ENCODE measurements at places on chromosomes 6 and 20. TPM values are rescaled to one million over a fixed set of nuclear protein-coding genes. Genes with fewer than 3 reads are reported as not detected.

- no peaks in the 10 kb centered on the region for H3K36me3 ChIP-seq
- no peak overlapping the region for H3K27ac ChIP-seq
- H3K4me3 ChIP-seq, result no peak overlapping the region
- H3K4me1 ChIP-seq, result peaks cover 7% of the 10 kb centered on the region
Observed at GRCh38 chr20:5718896-5719595, 31.2 kb upstream of the SHLD1 start.

DNA sequence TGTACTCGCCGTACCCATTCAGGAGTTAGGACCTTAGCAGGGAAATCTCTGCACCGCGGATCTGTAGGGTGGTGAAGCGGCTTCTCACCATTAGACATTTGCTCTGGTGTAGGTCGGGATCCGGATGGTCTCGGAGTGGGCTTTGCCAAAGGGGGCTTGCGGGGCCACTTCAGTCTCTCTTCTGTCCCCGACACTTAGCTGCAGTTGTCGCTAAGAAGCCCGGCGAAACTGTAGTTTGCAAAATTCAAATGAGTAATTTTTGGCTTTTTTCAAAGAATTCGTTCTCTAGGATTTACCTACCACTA is 433 bp downstream of the QRSL1 start:
- peak overlapping the region; percentile 100 for H3K4me3 ChIP-seq
- peaks cover 17% of the 10 kb centered on the region for H3K4me1 ChIP-seq

The CLPSL2 gene
- not detected for total RNA-seq

GRCh38 chr6:102411796-102412195 is 1018.3 kb downstream of the GRIK2 start:
- DNase-seq, result no peak
- no peaks in the 10 kb centered on the region for H3K36me3 ChIP-seq
- H3K4me3 ChIP-seq, result no peak overlapping the region

DNA sequence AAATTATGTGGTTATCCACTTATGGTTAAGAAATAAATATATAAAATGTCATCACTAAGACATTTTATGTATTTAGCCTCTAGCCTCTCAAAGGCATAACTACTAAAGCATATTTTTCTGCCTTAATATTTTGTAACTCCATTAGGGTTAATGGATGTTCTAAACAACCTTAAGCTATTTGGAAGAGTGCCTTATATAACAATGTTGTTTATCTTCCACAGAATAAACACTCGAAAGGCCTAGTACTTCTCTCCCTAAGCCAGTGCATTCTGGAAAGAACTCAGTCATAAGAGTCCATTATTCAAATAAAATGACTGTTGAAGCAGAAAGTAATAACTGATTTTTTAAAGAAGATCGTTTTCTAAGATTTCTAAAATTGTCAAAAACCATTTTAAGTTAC is 15.0 kb upstream of the PRIM2 start:
- H3K27me3 ChIP-seq, result no peaks in the 10 kb centered on the region
- peak overlapping the region; percentile 47 for H3K27ac ChIP-seq
- H3K36me3 ChIP-seq, result no peaks in the 10 kb centered on the region
- peaks cover 21% of the 10 kb centered on the region for H3K4me1 ChIP-seq

The CST4 gene
- total RNA-seq, result not detected

DNA sequence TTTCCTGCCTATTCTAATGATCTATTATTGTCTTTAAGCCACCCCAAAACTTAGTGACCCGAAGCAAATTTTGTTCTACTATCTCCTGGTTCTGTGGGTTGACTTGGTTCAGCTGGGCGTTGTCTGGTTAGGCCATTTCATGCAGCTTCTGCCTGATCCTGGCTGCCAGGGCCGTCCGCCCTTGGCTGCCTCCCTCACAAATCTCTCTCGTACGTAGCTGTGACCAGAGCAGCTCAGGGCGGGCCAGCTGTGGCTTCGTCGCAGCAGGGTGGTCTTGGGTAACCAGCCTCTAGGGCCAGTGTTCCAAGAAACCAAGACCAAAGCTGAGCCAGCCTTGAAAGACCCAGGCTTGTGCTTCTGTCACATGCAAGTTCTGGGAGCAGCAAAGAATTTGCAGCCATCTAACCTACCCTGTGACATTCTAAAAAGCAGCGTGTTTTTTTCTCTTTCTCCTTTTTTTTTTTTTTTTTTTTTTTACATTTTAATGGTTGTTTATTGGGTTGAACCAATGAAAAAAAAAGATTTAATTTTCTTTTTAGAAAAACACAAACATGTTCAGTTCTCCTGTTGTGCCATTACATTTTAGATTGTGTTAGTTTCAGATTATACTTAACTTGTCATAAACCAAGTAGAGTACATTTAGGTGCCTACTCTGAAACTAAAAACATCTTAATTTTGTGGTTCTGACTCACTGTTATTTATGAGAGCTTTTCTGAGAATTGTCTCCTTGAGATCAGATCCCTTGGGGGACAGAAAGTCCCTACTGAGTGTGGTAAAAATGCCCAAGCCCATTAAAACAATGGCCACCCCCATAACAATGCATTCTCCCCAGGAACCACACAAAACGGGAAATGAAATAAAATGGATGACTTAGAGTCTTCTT is 83.9 kb downstream of the ZDHHC14 start:
- no peak overlapping the region for H3K27ac ChIP-seq
- no peak for DNase-seq
- H3K4me3 ChIP-seq, result no peak overlapping the region
- no peaks in the 10 kb centered on the region for H3K27me3 ChIP-seq
- no peaks in the 10 kb centered on the region for H3K36me3 ChIP-seq

DNA sequence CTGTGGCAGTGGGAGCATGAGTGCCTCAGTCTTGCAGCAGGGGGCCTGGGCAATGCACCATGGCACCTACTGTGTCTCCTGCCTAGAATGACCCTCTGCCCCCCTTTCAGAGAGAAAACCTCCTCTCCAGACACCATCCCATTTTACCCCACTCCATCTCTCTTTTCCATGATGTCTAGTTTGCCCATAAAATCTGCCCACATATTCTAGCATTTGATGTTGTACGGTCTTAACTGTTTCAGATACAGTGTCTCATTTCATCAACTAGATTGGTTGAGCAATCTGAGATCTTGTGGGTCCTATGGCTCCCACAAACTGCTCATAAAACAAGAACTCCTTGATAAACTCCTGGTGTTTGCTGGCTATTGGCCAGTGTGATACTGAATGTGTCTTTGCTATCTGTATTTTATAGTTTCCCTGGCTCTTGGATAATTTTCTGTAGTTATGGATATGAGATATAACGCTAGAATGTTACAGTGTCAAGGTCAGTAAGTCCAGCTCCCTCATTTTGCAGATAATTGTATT is 8.1 kb downstream of the PNPLA1 start:
- no peak overlapping the region for H3K4me3 ChIP-seq
- DNase-seq, result no peak
- H3K36me3 ChIP-seq, result no peaks in the 10 kb centered on the region
- no peak overlapping the region for H3K27ac ChIP-seq
- H3K4me1 ChIP-seq, result no peaks in the 10 kb centered on the region
- peaks cover 9% of the 10 kb centered on the region for H3K27me3 ChIP-seq

DNA sequence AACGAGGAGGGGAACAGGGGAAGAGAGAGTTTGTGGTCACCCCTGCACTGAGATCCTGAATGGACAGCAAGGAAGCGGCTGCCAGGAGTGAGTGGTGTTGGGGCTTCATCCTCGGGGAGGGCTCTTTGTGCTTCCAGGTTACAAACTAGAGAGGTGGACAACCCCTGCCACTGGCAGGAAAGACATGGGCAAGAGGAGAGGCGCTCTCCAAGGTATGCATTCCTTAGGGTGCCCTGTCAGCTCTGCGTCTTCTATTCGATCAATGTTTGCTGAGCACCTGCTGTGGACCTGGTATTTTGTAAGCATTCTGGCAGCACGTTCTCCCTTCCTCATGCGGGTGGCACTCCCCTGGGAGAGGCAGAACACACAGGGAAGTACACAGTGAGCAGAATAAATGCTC is 93.6 kb downstream of the CDH4 start:
- no peak overlapping the region for H3K27ac ChIP-seq
- DNase-seq, result no peak
- H3K27me3 ChIP-seq, result peaks cover 20% of the 10 kb centered on the region
- H3K4me1 ChIP-seq, result no peaks in the 10 kb centered on the region
- no peak overlapping the region for H3K4me3 ChIP-seq

The RBCK1 gene
- total RNA-seq, result 95.7 TPM

The OPRL1 gene
- 2.6 TPM for total RNA-seq

The RAET1L gene
- not detected for total RNA-seq

GRCh38 chr6:15184441-15184861 is 61.4 kb upstream of the JARID2 start:
- H3K27ac ChIP-seq, result no peak overlapping the region
- H3K4me3 ChIP-seq, result no peak overlapping the region

The SASH1 gene
- 103 TPM for total RNA-seq

DNA sequence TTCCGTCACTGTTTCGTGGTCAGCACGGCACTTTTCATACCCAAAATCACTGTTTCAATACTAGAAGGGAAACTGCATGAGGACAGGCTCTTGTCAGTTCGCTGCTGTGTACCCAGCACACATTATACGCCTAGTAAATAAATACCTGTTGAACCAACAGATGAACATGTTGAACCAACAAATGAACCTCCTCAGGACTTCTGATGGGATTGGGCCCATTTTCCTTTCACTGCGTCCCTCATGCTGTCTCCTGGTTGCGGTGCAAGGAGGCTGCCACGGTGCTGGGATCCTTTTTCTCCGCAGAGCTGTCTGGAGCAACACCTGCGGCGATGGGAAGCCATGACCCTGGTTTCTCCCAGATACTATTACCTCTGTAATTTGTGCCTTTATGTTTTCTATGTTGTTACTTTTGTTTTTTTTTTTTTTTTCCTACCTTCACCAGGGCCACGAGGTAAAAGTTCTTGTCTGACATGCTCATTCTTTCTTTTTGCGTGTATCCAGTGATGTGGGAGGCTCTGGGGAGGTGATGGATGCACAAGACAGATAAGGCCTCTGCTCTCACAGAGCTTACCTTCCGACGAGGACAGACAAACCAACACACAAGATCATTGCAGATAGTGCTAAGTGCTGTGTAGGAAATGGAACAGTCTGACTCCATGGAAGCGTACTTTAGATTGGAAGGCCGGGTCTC is 1.1 kb downstream of the VAPB start:
- no peaks in the 10 kb centered on the region for H3K27me3 ChIP-seq
- peak overlapping the region; percentile 95 for H3K27ac ChIP-seq
- peaks cover 9% of the 10 kb centered on the region for H3K36me3 ChIP-seq
- peak overlapping the region; percentile 87 for H3K4me3 ChIP-seq
- peaks cover 31% of the 10 kb centered on the region for H3K4me1 ChIP-seq

Measured in lower lobe of right lung (tissue), 2 donors.